ENCODE measurements at places on chromosomes 5 and 9.

- DNase-seq, result no peak
Observed at GRCh38 chr9:90702441-90702955, 59.9 kb upstream of the DIRAS2 start.

DNA sequence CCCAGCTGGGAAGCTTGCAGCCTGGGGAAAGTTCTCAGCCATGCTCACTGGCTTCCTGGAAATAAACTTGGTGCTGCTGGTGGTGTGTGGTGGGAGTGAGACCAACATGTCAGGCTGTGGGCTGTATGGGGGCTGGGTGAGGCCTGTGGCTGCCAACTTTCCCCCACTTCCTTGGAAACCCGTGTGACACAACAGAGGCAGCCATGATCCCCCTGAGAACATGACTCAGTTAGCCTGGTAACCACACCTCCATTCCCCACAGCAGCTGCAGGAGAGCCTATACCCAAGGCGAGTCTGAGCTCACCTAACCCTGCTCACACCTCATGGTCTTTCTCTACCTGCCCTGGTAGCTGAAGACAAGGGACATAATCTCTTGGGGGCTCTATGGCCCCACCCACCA, 72.7 kb upstream of the RGMB start:
- DNase-seq, result no peak

GRCh38 chr5:17042041-17042440, 106.0 kb upstream of the MYO10 start:
- no peak for DNase-seq

GRCh38 chr9:129996161-129996830, 46.7 kb downstream of the FNBP1 start:
- no peak for DNase-seq

GRCh38 chr9:99171225-99172123, 50.3 kb downstream of the ALG2 start:
- no peak for DNase-seq

GRCh38 chr5:54611290-54611951, 93.9 kb downstream of the SNX18 start:
- no peak for DNase-seq

DNA sequence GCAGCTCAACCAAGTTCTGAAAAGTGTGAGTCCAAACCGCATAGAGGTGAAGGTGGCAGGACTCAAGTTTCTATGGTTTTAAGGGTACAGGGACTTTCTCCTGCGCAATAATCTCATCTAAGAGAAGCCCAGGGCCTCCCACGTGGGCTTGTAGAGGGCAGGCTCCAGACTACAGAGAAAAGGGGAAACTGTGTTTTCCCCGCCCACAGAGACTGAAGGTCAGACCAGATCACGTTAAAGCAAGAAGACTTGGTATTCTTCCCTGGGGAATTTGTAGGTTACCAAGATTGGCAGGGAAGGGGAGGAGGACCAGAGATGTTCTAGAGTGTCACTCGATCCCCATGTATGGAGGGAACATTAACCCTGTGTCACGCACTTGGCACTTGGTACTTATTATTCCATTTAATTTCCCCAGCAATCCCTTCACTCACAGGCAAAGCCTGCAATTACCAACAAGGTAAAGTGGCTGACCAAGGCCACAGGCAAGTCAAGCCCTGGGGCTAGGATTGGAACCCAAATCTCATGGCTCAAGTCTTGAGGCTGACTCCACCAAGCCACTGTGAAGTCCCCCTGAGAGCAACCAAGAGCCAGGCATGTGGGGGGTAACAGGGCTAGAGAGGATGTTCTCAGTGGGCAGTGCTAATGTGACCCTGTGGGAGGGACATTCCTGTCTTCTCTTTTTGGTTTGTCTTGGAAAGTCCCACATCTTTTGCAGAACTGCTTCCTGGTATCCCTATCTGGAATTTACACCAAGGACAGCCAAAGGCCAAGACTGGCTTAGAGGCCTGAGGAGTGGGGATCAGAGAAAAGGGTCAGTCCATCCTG, 18.3 kb upstream of the NEK6 start:
- peak; percentile 83 for DNase-seq

- DNase-seq, result no peak
Observed at GRCh38 chr5:83522446-83522845, 50.9 kb downstream of the VCAN start.

DNA sequence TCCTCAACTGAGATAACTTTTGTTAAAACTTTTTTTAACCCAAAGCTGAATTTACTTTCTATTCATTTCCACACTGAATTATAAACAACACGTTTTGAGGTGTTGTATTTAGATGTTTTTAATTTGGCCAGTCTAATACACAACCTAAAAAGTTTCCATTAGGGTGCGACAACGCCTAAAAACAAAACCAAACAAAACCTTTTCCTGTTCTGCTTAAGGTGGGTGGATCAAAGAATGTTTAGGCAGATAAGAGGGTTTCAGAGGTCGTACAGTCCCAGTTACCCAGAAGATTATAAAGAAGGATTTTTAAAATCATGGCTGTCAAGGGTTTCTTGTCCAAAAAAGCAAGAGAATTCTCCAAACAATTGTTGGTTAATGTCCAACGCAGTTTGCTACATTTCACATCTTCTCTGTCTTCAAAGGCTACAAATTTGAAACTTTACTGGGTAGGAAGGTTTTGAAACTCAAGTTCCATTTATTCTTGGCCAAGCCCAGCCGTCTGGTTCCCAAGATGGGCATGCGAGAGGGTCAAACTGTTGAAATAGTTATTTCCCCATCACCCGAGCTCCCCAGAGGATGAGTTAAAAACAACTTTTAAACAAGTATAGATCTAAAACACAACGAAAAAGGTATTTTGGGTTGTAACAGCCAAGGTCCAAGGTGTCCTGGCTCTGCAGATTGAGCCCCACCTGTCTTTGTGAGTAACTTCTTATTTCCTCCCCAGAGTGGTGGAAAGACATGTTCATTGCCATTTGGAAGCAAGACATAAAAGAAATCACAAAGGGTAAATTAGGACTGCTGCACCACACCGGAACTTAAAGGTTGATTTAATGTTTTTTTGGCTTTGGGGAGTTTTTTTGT, 122.8 kb upstream of the MAP3K1 start:
- peak; percentile 77 for DNase-seq

GRCh38 chr9:137967280-137967953, 89.8 kb downstream of the CACNA1B start:
- DNase-seq, result no peak

DNA sequence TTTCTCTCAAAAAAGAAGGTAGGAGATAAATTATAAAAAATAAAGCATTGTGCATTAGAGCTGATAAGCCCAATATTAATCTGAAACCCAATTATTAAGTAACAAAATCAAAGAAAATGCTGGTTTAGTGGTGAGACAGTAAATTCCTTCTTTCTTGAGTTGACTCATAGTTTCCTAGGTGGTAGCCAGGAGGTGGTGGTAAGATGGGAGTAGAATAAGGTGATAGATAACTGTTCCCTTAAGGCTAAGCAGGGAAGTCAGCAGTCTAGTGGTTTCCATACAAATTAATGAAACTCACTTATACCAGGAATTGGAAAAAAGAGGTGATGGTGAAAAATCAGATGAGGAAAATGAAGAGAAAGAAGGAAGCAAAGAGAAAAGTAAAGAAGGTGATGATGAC, 23.2 kb downstream of the LYSMD3 start:
- no peak for DNase-seq

GRCh38 chr9:94693485-94694204, 32.9 kb upstream of the AOPEP start:
- DNase-seq, result no peak

- no peak for DNase-seq
Observed at GRCh38 chr9:10080012-10080411, 532.8 kb downstream of the PTPRD start.

DNA sequence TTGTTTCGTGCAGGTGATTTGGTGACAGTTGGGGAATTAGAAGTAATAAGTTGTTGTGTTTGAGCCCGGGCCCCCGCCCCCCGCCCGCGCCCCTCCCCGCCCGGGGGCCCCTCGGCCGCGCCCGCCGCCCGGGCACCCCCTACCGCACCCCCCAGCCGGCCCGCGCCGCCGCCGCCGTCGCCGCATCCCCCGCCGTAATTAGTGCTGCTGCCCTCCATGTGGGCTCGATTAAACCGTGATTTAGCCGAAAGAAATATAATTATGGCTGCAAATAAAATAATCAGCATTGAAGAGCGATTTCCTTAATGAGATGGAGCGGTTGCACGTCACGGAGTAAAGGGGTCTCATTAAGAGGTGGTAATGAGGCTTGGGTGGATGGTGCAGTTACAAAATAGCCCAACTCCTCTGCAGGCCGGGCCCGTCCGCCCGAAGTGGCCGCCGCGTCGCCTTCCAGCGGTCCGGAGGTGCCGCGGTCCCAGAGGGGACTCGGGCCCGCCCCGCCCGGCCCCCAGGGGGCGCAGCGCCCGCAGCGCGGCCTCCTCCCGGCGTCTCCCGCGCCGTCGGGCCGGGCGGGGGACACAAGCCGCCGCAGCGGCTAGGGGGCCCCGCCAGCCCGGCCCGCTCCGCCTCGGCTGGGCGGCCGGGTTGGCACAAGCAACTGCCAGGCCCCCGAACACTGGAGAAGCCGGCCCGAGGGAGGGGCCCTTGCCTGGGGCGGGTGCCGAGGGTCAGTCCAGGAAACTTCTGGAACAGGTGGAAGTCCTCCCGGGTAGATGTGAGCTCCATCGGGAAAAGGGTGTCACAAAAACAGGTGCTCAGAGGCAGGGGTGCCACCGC, 6.9 kb upstream of the OTP start:
- DNase-seq, result peak; percentile 62

- DNase-seq, result peak; percentile 78
Observed at GRCh38 chr5:154202379-154203260, 12.1 kb downstream of the GALNT10 start.

- DNase-seq, result no peak
Observed at GRCh38 chr5:89756955-89757354, 652.6 kb downstream of the CETN3 start.

DNA sequence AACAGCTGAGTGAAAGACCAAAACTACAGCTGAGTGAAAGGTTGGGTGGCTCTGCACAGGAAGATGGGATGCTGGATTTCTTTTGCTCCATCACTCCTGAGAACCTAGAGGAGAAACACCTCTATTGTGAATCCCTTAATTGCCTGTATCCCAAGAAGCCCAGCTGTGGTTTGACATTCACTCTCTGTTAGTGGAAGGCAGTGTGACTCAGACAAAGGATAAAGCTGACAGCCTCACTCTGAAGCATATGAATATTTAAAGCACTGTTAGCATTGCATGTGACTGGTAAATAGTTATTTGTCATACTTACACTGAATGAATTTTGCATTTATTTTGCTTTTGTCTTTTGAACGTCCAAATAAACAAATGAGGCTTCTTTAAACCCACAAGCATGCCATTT, 367.1 kb upstream of the RIOK2 start:
- DNase-seq, result no peak

- DNase-seq, result no peak
Observed at GRCh38 chr5:131787736-131788135, 9.1 kb downstream of the FNIP1 start.

GRCh38 chr9:13100914-13101572, 178.4 kb downstream of the MPDZ start:
- DNase-seq, result no peak

DNA sequence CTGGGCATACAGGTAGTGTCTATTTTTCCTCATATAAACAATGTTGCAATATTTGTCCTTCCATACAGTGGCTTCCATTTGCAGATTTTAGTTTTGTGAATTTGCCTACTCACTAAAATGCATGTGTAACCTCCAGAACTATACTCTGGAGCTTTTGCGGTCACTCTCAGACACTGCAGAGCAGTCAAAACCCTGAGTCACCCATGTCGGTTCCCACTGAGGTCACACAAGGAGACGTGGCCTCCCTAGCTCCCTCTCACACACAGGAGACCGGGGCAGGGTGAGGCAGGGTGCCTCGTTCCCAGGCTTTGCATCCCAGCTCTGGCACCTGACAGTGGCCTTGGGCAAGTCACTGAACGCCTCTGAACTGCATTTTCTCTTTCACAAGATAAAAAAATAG, 55.5 kb upstream of the ZNF354A start:
- no peak for DNase-seq

GRCh38 chr9:13665418-13666066, 386.1 kb upstream of the MPDZ start:
- peak; percentile 6 for DNase-seq

- DNase-seq, result no peak
Observed at GRCh38 chr9:107705521-107705920, 216.0 kb upstream of the KLF4 start.

DNA sequence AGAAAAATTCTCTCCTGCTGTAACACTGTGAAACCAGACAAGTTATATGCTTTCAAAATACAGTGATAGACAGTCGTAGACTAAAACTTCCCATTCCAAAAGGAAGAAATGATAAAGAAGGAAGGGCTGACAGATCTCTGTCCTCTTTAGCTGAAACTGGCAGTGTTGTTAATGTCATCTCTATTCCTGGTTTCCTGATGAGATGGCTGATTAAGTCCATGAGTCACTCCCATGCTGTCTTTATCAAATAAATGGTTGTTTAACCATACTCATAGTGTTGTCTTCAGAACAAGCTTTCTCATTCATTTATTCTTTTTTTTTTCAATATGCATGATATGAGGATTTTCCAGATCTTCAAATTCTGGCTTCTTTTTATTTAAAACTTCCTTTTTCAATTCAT, 952.2 kb upstream of the WWC1 start:
- DNase-seq, result no peak

DNA sequence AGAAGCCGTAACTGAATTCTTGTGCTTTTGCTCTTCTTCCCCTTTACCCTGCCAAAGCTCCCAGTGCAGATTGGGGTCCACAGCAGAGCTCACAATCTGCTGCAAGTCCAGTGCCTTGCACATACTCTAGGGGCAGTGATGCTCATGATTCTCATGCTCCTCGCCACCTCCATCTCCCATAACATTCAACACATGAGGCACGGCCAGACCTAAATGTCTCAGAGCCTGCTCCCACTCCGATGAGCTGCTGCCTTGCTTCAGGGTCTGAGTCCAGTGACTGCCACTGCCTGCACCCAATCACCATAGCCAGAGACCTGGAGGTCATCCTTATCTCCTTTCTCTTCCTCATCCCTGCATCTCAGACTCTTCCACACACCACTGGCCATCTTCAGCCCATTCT, 10.5 kb downstream of the CSF1R start:
- DNase-seq, result peak; percentile 19

- DNase-seq, result no peak
Observed at GRCh38 chr5:135445306-135445985, 1.7 kb downstream of the DCANP1 start.

- peak; percentile 37 for DNase-seq
Observed at GRCh38 chr9:14560194-14560593, 133.0 kb downstream of the ZDHHC21 start.

GRCh38 chr5:93676704-93677103, 64.7 kb downstream of the POU5F2 start:
- DNase-seq, result no peak

- DNase-seq, result peak; percentile 50
Observed at GRCh38 chr9:35570709-35571504, 34.2 kb upstream of the TESK1 start.
